ENCODE measurements at places on chromosomes 4 and X.

DNA sequence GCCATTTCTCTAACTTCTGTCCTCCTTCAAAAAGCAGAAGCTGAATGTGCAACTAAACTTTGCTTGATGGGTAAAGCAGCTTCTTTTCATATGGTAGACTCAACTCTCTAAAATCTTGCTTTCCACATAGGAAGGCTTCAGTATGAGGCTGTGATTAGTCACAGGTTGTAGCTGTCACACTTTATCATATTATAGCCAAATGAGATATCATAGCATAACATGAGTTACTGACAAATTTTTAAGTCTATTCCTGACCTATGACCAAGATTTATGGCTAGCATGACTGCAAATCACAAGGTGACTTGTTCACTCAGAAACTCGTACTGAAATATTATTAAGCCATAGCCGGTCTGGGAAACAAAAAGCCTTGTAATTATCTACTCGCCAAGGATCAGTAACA, 998.6 kb downstream of the RPA4 start:
- DNase-seq = no peak

- no peak for DNase-seq
Observed at GRCh38 chr4:124591637-124592036, 120.9 kb downstream of the ANKRD50 start.

DNA sequence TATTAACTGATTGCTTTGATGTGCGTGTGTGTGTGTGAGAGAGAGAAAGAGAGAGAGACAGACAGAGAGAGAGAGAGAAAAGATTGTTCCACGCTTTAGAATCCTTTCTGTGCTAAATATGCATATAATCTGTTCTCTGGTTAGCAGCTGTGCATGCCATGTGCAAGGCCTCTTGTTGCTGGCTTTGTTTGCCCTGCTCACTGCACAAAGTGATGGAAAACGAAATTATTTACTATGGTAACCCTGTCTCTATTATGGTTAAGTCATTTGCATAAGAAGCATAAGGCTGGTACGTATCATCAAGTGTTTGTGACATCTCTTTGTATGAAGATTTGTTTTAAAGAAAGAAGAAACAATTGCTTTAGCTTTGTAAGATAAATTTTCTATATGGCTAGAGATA, 190.2 kb upstream of the POF1B start:
- DNase-seq = no peak

GRCh38 chr4:145387079-145387478, 94.6 kb upstream of the SMAD1 start:
- DNase-seq = no peak

DNA sequence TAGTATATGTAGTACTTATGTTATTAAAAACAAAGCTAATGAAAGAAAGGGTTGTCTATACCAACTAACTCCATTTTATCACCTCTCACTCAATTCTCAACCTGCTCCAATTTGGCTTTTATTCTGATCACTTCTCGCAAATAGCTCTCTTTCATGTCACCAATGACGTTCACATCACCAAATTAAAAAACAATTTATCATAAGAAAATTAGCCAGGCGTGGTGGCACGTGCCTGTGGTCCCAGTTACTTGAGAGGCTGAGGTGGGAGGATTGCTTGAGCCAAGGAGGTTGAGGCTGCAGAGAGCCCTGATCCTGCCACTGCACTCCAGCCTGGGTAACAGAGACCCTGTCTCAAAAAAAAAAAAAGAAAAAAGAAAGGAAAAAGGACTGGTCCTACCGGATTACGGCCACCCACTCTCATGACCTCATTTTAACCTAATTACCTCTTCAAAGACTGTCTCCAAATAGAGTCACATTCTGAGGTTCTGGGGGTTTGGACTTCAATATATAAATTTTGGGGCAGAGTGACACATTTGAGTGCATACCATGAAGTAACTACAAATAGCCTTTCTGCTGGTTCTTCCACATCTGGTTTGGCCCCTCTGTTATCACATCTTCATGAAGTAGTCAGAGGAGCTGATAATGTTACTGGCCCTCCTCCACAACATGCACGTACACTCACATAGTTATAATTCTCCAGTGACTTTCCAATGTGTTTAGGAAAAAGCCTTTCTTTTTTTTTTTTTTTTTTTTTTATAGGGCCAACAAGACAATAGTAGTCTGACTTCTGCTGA, 15.8 kb upstream of the RBMX start:
- no peak for DNase-seq

GRCh38 chr4:168273838-168274237, 44.7 kb downstream of the DDX60 start:
- DNase-seq = no peak

DNA sequence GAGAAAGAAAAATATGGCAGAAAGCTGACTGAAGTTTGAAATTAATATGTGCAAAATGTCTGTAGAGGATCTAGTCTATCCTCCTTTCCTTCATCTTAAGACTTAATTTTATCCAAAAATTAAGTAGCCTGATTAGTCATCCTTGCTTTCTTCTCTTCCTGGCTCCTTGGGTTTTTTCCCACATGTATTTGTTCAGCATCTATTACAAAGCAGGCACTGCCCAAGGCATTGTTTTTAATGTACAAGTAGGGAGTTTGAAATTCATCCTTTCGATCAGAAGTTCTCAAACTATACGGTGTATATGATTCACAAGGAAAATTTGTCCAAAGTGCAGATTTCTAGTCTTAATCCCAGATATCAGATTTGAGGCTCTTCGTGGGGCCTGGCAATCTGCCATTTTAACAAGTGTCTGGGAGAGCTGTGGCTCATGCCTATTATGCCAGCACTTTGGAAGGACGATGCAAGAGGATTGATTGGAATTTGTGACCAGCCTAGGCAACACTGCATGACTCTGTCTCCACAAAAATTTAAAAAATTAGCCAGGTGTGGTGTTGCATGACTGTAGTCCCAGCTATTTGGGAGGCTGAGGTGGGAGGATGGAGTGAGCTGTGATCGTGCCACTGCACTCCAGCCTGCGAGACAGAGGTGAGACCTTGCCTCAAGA, 19.4 kb upstream of the YTHDC1 start:
- DNase-seq = no peak

- DNase-seq = no peak
Observed at GRCh38 chrX:17585006-17585405, 152.3 kb upstream of the SCML1 start.

DNA sequence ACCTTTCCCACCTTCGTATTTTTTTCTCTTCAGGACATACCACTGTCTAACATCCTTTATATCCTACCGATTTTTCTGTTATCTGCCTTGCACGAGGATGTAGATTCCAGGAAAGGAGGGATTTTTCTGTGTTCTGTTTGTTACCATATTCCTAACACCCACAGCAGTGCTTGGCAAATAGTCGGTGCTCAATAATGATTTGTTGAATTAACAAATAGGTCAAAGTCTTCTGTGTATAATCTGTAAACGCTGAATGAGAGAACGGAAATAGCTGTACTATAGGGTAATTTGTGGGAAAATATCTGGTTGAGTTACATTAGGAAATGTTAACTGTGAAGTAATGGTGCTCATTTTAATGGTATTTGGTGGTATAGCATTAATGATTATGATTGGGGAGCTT, 81.5 kb downstream of the TMEM156 start:
- no peak for DNase-seq

DNA sequence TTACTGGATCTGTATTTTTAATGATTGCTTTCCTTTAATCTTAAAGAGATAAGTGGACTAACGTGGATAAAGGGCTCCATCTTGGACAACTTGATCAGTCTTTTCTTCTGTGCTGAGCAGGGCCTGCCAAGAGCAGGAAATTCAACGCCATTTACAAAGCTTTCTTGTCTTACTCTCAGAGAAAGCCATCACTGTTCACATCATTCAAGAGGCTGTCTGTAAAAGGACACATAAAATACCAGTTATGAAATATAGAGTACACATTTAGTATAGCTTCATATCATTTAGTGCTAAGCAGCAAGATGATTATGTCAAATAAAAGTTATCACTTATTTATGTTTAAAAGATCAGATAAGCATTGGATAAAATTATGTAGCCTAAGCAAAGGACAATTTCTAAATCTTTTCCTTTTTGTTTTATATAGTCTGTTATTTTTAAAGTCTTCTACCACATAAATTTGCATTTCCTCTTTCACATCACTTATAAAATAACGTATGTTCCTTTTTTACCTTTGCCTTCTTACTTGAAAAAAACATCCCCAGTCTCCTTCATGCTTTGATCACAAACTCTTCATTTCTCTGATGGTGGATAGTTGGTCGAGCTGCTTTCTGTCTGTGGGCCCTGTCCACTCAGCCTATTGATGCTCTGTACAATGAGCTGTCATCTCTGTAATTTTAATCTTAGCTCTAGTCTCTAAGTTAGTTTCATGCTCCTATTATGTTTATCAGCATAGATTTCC, 2.1 kb upstream of the CCNG2 start:
- no peak for DNase-seq

DNA sequence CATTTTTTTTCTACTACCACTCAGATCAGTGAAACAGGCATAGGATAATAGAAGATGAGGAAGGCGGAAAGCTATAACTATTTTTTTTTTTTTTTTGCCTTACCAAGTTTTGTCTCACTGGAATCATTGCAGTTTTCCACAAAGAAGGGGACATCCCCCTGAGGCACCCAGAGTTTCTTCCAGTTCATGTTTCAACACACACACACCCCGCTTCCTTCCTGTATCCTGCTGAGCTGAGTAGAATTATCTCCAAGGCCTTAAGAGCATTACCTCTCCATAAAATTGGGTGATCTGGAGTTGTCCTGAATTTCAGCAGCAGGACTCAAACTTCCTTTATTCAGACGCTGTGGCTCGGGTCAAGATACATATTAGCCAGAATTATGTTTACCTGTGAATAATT, 111.9 kb downstream of the PALLD start:
- no peak for DNase-seq

GRCh38 chr4:171621646-171622045, 191.6 kb upstream of the GALNTL6 start:
- no peak for DNase-seq

- no peak for DNase-seq
Observed at GRCh38 chrX:6383917-6384316, 151.0 kb downstream of the VCX3A start.

- DNase-seq = no peak
Observed at GRCh38 chr4:23438764-23439163, 451.1 kb downstream of the PPARGC1A start.

DNA sequence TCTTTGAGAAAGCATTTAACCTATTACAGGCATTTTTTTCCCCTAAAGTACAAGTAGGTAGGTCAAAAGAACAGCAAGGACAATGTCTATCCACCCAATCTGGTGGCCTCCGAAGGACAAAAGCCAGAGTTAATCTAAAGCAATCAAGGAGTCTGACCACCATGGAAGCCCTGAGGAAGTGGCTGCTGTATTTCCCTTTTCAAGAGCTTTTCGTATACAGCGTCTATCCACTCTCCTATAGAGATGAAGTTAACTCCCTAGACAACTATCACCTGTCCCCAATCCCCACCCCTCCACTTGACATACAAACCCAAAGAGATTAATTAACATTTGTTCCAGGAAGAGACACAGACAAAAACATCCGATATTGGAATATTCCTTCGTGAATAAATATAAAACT, 85.5 kb downstream of the SNCA start:
- DNase-seq = no peak

GRCh38 chrX:45596188-45596808, 395.6 kb upstream of the DIPK2B start:
- no peak for DNase-seq

DNA sequence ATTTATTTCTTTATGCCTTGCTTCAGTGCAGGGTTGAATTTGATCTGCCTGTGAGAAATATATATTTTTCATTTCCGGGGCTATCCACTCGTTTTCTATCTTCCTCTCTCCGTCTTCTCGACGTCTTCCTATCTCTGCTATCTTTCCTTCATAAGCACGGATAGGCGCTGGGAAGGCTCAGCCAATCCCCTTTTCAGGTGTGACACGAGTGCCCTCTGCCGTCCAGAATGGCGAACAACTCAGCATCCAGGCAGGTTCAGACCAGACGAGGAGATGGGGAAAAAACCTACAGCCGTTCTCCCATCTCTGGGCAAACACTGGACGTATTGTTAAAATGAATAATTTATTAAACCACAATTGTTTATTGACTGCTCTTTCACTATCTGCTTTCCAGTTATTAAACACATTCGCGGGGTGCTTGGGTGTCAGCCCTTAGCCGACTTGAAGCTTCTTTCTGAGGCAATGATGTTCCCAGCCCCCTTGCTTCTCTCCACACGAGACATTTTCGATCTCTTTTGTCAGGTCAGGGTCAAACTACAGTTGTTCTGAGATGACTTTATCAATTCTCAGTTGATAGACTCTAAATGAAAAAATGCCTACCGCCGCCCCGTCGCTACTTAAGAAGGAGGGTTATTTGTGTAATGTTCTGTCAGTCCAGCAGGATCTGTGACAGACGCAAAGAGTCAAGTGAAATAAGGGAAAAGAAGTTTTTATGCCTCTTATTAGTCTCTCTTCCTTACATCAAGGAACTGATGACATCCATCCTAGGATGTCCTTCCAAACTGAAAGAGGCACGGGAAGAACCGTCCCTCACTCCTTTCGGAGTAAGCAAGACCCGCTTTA, 96.3 kb upstream of the NOCT start:
- peak; percentile 28 for DNase-seq

- no peak for DNase-seq
Observed at GRCh38 chrX:50002067-50002714, 79.8 kb downstream of the CLCN5 start.

DNA sequence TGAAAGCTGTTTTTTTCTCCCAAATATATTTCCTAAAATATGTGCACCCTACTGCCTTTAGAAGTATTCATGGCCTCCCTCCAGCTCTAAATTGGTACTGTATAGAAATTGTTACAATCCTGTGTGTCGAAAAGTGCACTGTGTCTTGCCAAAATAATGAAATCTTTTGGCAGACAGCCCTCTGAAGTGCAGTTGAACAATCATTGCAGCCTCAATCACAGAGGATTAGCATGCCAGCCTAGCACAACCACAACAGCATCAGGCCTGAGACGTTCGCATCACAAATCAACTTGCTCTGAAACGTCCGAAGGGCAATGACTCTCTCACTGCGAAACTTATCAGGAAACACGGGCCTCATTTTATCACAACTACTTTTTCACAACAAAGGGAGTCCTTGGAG, 99.0 kb downstream of the ANOS1 start:
- DNase-seq = no peak

DNA sequence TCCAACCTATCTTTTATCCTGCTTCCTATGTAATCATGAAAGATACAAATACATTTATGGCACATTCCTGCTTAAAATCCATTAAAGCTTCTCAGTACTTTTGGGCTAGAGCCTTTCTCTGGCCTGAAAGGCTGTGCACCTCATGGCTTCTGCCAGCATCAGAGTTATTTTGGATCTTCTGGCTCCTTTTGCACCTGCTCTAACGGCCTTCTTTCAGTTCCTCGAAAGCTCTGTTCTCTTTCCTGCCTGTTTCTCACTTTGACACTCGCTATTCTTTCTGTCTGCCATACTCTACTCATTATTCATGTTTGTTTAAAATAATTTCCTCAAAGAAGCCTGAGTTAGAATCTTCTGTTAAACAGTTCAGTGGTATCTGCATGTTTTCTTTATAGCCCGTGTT, 86.0 kb downstream of the LRP2BP start:
- DNase-seq = no peak

GRCh38 chr4:81314897-81315470, 100.0 kb upstream of the PRKG2 start:
- DNase-seq = no peak

GRCh38 chrX:153812220-153812619, 17.8 kb downstream of the SSR4 start:
- no peak for DNase-seq

- DNase-seq = no peak
Observed at GRCh38 chr4:88195328-88196012, 37.0 kb upstream of the ABCG2 start.

Measured in CD4-positive, alpha-beta T cell treated with Interleukin-17A for 1 hour (primary cell).